ENCODE measurements at places on chromosomes 5 and 9. TPM values are rescaled to one million over a fixed set of nuclear protein-coding genes. Genes with fewer than 3 reads are reported as not detected.

PPP1R26 gene
- 19.1 TPM for total RNA-seq

OGN gene
- not detected for total RNA-seq

- H3K27ac ChIP-seq = no peak overlapping the region
- no peaks in the 10 kb centered on the region for H3K36me3 ChIP-seq
- H3K4me1 ChIP-seq = peaks cover 11% of the 10 kb centered on the region
- no peak for DNase-seq
Observed at GRCh38 chr5:167578977-167579692, 712.3 kb upstream of the WWC1 start.

GRCh38 chr5:92581249-92581648 lies 999.8 kb downstream of the NR2F1-AS1 start:
- no peak for DNase-seq
- H3K4me3 ChIP-seq = no peak overlapping the region
- H3K27me3 ChIP-seq = no peaks in the 10 kb centered on the region
- no peaks in the 10 kb centered on the region for H3K4me1 ChIP-seq
- no peaks in the 10 kb centered on the region for H3K36me3 ChIP-seq

DNA sequence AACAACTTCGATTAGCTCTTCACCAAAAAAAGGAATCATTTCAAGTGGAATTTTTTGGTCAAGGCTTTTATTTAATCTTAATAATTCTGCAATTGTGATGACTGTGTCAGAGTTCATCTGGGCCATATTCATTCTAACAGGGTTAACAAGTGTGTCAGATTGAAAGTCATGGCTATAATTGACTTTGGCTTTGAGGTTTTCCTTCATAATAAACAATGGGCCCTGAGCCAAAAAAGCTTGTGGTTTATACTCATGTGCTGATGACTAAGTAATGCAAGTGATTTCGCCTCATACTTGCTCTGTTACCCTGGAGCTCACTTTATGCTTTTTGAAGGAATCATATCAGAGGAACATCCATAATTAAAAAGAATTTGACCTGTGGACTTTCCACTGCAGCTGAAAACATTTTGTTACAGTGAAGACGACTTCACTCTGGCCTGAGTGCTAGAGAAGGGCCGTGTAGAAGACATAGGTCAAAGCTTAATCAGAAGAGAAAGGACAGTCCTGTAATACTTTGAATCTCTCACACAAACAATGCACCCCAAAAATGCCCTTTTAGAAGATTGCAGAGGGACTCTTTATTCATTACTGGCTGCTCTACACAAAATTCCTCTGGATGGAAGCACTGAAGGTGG lies 101.7 kb downstream of the GDNF start:
- H3K27me3 ChIP-seq = no peaks in the 10 kb centered on the region
- H3K27ac ChIP-seq = peak overlapping the region; percentile 85
- peaks cover 17% of the 10 kb centered on the region for H3K36me3 ChIP-seq
- H3K4me1 ChIP-seq = peaks cover 29% of the 10 kb centered on the region
- peak overlapping the region; percentile 28 for H3K4me3 ChIP-seq
- DNase-seq = peak; percentile 92

- H3K36me3 ChIP-seq = no peaks in the 10 kb centered on the region
- no peak for DNase-seq
- no peaks in the 10 kb centered on the region for H3K27me3 ChIP-seq
- no peak overlapping the region for H3K4me3 ChIP-seq
- no peak overlapping the region for H3K27ac ChIP-seq
Observed at GRCh38 chr9:91720751-91721705, 229.0 kb downstream of the ROR2 start.
